ENCODE measurements at places on chromosomes 13 and 19.

- DNase-seq = no peak
Measured at GRCh38 chr13:77477299-77477848, 58.1 kb upstream of the SCEL start.

DNA sequence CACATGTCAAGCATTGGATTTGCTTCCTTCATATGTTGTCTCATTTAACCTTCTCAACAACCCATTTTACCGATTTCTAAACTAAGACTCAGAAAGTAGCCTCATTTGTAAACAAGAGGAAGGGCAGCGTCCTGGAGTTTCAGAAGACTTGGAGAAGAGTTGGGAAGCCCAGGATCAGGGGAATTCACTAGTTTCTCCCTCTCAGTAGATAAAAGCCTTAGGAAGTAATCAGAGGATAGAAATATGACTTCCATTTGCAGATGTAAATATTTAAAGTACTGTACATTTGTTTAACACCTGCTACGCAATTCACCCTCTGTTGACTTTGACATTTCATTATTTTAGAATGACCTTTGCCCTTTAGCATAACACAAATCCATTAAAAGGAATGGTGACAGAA lies 216.4 kb downstream of the DCT start:
- DNase-seq = no peak

GRCh38 chr19:42273407-42274064 lies 4.5 kb downstream of the CIC start:
- no peak for DNase-seq

- DNase-seq = no peak
Measured at GRCh38 chr13:45195421-45195820, 5.4 kb downstream of the KCTD4 start.

DNA sequence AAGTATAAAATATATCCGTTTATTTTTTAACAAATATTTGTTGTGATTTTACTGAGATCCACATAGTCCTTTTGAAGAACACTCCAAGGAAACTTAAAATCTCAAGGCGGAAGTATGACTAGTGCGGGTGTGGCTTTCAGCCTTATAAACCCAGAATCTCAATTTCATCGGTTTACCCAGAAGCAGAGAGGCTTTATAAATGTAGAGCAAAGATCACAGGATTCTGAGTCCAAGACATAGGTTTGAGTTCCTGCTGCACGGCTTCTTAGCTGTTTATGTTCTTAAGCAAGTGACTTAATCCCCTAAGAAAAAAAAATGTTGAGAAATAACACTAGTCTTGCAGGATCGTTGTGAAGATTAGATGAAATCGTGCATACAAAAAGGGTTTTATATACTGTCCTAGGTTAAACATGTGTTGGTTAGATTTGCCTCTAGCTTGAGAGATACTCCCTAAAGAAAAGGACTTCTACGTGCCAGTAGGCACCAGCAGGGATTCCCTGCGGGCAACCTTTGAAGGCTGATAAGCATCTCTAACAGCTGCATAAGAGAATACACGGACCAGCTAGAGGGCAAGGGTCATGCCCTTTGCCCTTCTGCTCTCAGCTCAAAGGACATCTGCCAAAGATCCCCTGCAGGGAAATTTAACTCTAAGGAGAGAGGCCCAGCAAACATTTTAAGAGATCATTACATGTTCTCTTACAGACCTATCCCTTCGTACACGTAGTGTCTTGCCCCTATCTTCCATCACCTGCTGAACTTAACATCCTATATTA lies 130.4 kb upstream of the MIR17HG start:
- no peak for DNase-seq

DNA sequence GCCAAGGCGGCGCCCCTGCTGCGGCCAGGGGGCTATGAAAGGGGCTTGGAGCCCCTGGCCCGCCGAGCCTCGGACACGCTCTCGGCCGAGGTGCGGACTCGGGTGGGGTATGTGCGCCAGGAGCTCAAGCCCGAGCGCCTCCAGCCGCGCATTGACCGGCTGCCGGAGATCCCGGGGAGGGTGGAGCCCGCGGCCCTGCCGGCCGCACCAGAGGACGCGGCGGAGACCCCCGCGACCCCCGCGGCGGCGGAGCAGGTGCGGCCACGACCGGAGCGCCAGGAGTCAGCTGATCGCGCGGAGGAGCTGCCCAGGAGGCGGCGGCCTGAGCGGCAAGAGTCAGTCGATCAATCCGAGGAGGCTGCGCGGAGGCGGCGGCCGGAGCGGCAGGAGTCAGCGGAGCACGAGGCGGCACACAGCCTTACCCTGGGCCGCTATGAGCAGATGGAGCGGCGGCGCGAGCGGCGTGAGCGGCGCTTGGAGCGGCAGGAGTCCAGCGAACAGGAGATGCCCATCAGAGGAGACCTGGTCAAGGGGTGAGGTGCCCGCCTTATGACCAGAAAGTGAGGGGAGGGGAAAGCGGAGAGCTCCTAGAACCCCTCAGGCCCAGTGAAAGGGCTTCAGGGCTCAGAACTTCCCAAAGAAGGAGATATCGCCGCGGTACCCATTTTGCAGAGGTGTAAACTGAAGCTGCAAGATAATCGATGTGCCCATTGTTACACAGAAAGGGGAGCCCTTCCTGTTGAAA lies 8.8 kb upstream of the SHKBP1 start:
- no peak for DNase-seq

DNA sequence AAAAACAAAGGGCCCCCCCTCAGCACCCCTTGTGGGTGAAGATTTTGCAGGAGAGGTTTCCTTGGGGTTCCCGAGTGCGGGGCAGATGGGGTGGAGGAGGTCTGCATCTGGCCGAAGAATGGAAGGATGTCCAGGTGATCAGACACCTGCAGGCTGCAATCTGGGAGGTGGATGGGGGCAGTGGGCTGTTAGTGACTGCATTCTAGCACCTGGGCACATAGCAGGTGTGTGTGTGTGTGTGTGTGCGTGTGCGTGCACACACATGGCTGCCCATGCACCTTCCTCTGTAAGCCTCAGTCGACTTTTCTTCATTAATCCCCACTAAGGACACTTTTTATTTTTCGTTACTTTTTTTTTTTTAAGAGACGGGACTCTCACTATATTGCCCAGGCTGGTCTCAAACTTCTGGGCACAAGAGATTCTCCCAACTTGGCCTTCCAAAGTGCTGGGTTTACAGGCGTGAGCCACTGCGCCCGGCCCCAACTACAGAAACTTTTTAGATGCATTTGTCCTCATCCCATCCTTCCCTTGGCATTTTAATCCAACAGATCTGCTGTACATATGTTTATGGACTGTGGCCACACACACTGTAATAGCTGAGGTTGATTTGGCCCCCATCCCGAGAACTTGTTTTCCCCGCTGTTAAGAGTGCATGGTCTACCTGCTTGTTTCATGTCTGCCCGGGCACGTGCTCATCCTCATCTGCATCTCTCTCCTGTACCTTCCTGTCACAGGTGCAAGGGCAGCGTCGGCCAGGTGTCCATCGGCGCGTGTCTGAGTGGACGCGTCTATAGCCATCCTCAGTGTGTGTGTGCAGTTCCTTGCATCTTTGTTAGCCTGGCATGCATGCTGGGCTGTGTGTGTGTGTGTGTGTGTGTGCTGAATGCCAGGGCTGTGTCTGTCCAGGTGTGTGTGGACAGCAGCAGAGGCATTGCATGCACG lies 731 bp downstream of the MAG start:
- no peak for DNase-seq
